Activated CD4-positive, alpha-beta T cell treated with anti-CD3 and anti-CD28 coated beads, Interleukin-2, Interleukin-6, amounts not matched to agents 100 ng/mL and 50 ng/mL, durations not matched to agents 16 hours and 8 hours (primary cell): ENCODE measurements at places on chromosomes 1 and 21.

GRCh38 chr1:210378736-210379135, 50.0 kb downstream of the HHAT start:
- no peak for DNase-seq

DNA sequence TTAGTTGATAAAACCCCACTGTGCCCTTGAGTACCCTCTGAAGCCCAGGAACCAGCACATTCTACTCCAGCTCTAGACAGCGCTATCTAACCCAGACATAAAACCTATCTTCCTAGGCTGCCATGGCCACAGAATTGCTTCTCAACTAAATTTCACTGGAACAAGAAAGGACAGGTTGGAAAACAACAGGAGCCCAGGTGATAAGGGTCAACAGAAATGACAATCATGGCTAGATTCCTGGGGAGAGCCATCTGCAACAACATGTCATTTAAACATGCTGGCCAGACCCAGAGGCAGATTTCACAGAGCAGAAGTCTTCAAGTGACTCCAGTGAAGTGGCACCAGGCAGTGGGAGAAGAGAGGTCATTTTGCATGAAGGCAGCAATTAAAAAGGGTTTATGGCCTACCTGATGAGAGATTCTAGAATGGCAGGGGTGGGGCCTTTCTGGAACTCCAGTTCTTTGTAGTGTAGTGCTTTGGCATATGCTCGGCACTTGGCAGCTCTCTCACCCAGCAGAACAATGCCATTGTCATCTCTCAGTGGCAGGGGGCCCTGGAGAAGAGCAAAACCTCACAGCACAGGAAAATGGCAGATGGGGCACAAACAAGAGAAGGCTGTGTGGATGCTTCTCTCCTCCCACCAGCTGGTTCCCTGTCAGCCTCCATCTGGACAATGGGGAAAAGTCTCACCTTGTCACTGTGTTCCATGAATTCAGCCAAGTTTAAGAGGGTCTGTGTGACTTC, 9.9 kb downstream of the ANGPTL7 start:
- no peak for DNase-seq

- peak; percentile 75 for DNase-seq
These were observed 39.1 kb downstream of the CLSTN1 start for GRCh38 chr1:9784508-9785133.

GRCh38 chr1:19333587-19334354, 21.6 kb downstream of the SLC66A1 start:
- no peak for DNase-seq

GRCh38 chr1:80918380-80918779, 882.4 kb upstream of the ADGRL2 start:
- no peak for DNase-seq

GRCh38 chr1:119160409-119160808, 20.0 kb upstream of the WARS2 start:
- DNase-seq, result no peak
